Stomach (tissue), 19 donors: ENCODE measurements at places on chromosomes 1 and 21.

- no peak for DNase-seq
These were observed 44.4 kb upstream of the B3GALT5 start for GRCh38 chr21:39568361-39568760.

- DNase-seq, result no peak
These were observed 13.1 kb upstream of the KYAT3 start for GRCh38 chr1:89005286-89006151.

- DNase-seq, result no peak
These were observed 9.0 kb downstream of the EPS8L3 start for GRCh38 chr1:109754738-109755137.

GRCh38 chr1:175794586-175794985 lies 51.2 kb upstream of the TNR start:
- no peak for DNase-seq

GRCh38 chr1:223189903-223190724 lies 47.1 kb upstream of the TLR5 start:
- DNase-seq, result no peak

GRCh38 chr21:34126269-34126668 lies 52.9 kb downstream of the MRPS6 start:
- no peak for DNase-seq

DNA sequence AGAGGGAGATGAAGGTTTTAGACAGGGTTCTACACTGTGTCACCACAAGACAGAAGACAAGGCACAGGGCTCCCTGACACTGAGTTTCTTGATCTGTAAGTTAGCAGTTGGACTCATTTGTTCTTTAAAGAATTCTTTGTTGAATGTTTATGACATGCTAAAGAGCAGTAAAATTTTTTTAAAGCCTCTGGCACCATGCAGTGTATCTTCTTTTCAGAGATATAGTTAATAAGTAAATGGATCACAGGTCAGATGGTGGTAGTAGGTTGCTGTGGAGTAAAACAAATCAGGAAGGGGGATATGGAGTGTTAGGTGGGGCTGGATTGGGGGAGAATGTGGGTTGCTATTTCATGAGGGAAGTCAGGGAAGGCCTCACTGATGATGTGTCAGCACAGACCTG lies 2.0 kb downstream of the CLCA4 start:
- DNase-seq, result no peak

- no peak for DNase-seq
These were observed 393.3 kb downstream of the PTBP2 start for GRCh38 chr1:97114842-97115241.

DNA sequence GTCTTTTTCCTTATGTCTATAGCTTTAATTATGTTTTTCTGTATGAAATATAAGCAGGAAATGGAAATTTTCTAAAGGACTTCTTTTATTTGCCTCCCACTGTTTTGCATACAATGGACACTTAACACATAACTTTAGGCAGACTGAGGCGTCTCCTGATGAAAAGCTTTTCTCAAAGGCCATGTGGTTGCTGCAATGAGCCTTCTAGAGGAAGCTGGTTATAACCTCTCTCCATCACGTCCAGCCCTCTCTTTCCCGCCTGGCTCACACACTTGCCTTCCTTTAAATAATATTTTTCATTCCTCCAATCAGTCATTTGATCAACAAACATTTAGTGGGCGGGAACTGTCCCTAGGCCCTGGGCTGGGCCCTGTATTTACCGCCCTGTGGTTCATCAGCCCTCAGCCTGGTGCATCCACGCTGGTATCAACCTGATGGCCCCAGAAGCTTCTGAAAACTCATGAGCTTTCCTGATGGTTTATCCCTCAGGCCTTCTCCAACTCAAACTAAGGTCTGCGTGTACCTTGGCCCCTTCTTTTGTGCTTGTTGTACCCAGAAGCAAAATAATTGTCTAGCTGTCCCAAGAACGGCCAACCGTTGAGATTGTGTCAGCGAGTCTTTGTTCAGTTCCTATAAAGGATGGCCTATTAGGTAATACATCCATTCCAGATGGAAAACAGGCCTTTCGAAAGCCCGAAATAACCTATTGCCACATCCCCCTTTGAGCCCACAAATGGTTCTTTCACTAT lies 75.3 kb upstream of the LYST start:
- no peak for DNase-seq

GRCh38 chr1:200258447-200259375 lies 151.1 kb downstream of the ZNF281 start:
- peak; percentile 40 for DNase-seq
